Dorsolateral prefrontal cortex (tissue), 122 donors: ENCODE measurements at places on chromosomes 7 and 10.

- no peak for DNase-seq
These were observed 31.8 kb upstream of the LSM8 start for GRCh38 chr7:118152149-118152548.

DNA sequence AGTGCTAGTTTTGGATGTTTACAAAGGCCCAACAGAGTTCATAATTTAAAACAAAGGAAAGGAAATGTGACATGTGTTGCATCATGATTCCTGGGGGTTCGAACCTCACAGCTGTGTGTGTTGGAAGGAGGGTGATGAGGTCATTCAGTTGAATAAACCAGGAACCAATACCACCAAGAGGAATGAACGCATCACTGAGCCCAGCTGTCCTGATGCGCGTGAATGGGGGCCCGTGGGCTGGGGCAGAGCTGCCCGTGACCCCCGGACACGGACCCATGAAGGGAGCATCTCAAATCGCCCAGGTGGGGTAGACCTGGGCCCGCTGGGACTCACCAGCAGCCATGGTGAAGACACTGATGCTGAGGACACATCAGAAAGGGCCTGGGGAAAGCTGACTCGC lies 33.0 kb downstream of the BRI3 start:
- DNase-seq: no peak

- DNase-seq: no peak
These were observed 7.4 kb upstream of the NRCAM start for GRCh38 chr7:108463613-108464012.

DNA sequence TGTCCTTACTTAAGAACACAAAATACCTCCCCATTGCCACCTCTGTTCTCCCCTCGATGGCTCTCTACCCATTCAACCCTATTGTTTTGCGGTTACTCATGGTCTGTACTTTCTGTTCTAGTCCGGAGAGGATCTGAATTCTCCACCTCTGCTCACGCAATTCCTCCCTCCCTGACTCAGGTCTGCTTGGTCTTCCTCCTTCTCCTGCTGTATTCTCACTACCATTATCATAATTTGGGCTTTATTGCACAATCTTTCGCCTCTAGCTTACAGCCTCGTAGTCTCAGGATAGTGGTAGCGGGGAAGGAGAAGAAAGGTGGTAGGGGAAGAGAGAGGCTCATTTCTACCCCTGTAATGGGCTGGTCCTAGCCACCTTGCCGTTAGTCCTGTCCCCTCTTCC lies 35.4 kb upstream of the FAM180A start:
- no peak for DNase-seq

- no peak for DNase-seq
These were observed 92.8 kb upstream of the PARD3 start for GRCh38 chr10:34907743-34908430.

DNA sequence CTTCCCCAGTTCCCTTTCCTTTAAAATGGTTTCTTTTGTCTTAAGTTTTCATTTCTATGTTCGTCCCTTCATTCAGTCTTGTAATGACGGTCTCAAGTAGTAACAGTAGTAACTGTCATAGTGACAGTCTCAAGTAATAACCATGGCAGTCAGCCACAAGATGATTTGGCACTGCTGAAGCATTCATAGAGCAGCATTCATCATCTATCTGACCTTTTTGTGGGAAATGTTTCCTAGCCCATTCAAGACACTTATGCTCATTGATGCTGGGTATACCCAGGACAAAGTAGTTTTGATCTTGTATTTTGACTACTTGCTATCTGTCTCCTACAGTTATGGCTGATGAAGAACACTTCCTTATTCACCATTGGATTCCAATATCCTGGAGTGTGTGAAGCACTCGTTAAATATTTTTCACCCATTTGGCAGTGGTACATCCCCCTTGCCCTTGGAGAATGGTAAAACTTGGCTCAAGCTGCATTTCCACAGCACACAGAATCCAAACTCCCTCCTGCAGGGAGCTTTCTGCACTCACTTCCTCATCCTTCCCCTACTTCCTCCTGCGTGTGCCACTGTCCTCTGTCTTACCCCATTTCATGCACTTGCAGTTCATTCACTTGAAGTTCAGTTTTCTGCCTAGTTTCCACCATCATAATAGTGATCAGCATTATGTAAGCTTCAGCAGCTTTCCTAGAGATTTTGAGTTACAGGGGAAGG lies 19.0 kb downstream of the GIMAP4 start:
- no peak for DNase-seq

DNA sequence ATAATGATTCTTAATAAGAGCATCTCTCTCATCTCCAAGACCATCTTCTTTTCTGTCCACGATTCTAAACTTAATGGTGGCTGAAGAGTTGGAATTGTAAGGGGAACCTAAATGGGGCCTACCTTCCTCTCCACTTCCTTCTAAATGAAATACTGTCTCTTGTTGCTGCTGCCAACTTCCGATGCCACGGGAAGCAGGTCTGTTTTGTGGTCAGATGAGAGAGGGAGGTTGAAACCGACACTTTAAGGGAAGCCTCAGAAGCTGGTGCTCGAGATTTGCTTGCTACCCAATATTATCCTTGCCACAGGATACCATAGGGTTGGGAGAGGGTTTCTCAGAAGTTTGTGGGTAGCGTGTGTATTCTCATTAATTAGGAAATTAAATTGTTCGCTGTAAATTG lies 464.1 kb downstream of the SUGCT start:
- DNase-seq: no peak

DNA sequence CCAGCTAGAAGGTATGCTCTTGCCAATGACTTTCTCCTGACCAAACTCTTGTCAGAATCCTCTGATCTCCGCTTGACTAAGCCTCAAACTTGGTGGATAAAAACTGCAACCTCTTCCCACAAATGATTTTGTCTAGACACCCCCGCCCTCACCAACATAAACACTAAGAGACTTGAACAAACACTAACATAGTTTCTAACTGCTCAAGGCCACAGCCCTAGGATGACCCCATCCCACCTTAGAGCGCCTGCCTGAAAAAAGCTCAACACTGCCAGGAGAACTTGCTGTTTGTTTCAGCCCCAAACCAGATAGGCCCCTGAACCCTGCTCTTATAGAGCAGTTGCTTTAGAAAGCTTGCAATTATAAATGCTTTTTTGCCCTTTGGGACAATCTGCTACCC lies 71.8 kb downstream of the LRRN3 start:
- DNase-seq: no peak

DNA sequence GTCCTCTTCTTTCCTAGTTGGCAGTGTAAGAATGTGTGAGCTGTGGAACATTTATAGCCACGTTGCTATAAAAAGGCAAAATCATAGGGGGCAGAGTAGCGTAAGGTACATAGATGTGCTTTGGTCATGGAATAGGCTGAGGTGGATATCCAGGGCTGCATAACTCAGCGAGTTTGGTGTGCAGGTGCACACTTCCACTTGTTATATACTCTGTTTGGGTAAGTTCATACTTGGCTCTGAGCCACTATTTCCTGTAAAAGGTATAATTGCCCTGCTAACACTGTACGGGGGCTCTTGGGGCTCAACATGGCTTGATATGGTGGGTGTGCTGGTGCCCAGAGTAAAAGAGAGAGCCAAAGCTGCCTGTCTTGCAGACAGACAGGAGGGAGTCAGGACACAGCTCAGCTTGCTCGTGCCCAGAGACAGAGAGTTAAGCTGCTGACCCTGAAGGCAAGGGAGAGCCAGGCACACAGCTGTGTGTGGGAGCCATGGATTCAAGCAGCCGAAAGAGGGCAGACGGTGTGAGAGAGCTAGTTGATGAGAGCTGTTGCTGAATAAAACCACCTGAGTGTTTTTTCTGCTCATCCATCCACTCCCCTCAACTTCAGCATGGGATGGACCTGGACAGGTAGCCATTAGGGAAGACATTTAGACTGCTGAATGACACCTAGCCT lies 126.7 kb downstream of the DKK1 start:
- DNase-seq: no peak

- DNase-seq: no peak
These were observed 46.6 kb downstream of the AGMO start for GRCh38 chr7:15515252-15515651.

DNA sequence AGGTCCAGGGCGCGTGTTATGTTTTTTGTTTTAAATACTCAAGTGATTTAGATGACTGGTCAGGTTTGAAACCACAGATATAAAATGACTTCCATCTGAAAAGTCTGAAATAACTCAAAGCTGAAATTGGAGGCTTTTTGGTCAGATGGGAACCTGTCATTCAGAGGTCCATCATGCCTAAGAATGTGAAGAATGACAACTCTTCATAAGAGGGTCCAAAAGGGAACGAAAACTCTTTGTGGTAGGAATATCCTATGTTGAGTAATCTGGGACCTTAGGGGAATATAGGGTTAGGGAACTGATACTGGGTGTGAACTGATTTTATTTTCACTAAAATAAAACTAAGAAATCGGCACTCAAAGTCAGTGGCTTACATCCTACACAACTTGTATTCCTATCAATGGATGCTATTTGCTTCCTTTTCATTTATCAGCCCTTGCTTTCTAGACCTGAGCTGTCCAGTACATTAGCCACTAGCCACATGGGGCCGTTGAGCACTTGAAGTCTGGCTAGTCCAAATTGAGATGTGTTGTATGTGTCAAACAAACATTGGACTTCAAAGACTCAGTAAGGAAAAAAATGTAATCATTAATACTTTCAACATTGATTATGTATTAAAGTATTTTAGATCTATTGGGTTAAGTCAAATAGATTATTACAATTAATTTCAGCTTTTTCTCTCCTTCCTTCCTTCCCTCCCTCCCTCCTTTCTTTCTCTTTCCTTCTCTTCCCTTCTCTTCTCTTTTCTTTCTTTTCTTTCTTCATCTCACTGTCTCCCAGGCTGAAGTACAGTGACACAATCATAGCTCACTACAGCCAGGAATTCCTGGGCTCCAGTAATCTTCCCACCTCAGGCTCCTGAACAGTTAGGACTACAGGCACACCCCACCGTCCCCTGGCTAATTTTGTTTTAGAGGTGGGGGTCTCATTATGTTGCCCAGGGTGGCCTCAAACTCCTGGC lies 56.5 kb upstream of the KDM7A start:
- no peak for DNase-seq

DNA sequence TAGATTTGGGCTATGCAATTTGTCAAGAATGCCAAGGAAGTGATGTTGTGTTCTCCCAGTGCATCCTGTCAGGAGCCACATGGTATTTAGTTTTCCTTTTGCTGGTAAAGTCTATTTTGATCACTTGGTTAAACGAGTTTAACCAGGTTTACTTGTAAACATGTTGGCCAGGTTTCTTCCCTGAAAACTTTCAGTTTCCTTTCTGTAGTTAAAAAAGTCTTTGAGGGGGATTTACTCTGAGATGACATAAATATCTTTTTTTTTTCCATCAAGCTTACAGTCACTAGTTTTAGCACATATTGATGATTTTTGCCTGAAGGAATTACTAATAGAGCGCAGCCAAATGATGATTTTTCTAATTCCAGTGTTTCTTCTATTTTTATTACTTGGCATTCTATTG lies 320.5 kb downstream of the PHF14 start:
- no peak for DNase-seq

DNA sequence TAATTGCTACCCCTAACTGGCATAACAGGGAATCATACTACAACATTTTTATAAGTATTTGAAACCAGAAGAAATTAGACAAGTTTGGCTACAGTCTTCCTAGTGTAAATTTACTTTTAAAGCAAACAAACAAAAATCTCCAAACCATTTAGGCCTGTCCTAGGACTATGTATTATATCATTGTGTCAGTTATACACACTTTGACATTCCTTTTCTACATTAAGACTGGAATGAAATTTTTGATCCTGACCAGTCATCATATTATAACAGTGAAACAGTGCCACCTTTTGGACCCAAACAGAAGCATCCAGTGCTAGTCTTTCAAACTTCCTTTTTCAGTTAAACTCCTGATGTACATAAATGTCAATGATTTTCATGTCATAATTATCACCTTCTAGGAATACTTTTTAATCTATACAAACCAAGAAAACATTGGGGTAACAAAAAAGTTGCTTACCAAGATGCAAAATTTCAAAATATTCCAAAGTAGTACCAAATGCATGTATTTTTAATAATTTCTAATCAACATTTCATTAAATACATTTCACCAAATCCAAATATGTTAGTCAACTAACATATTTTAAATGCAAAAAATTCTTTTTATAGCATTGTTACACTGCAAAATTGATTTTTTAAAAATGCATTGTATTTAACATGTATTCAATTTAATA lies 75.7 kb downstream of the IMMP2L start:
- DNase-seq: no peak

- no peak for DNase-seq
These were observed 63.7 kb downstream of the PTEN start for GRCh38 chr10:87927091-87927490.

DNA sequence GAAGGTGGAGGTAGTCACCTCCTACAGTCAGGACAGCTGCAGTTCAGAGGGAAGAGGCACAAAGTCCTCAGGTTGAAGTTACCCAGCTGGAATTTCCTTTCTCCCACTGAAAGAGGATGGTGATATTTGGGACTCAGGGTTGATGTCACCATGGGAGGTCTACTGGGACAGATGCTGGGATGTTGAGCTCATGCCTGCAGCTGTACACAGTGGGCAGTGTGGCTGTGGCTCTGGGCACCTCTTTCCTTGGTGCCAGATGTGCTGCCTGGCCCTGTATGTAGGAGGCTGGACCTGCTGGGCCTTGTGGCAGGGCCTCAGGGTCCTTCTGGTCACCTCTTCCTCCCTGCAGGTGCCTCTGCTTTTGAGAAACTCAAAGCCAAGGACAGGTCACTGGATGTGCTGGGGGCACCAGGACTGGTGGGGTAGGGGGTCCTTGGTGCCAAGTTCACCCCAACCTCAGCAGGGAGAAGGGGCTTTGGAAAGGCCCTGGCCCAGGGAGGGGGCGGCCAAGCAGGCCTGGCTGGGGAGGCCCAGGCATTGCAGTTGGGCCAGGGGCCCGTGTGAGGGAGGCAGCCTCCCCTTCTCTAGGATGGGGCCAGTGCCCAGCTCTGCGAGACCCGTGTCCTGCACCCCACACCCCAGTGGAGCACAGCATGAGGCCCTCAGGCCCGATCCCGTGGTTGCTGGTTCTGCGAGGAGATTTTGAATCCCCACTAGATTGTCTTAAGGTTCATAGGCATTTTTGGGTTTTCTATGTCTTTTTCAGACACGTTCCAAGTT lies 103.1 kb downstream of the BMS1 start:
- no peak for DNase-seq

DNA sequence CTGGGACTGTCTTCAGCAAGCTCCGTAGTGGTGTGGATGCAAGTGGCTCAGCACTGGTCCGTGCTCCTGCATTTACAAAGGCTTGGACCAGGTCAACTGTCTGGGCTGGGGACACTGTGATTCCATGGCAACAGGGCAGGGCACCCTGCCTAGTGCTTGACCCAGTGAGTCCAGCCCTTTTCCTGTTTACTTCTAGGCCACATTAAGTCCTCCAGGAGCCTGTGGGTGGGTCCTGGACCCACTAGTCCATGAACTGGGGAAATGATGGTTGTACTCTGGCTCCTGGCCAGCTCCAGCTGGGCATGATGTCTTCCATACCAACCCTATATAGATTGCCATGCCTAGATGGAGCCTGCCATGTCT lies 152.0 kb downstream of the RPS24 start:
- no peak for DNase-seq

- DNase-seq: no peak
These were observed 3.1 kb downstream of the WDR91 start for GRCh38 chr7:135208102-135208793.
